HT1080 (cell line): ENCODE measurements at places on chromosomes 12 and 14. TPM values are rescaled to one million over a fixed set of nuclear protein-coding genes. Genes with fewer than 3 reads are reported as not detected.
A peak's percentile ranks its signal among the peaks of the same experiment; 100 is the strongest.

DNA sequence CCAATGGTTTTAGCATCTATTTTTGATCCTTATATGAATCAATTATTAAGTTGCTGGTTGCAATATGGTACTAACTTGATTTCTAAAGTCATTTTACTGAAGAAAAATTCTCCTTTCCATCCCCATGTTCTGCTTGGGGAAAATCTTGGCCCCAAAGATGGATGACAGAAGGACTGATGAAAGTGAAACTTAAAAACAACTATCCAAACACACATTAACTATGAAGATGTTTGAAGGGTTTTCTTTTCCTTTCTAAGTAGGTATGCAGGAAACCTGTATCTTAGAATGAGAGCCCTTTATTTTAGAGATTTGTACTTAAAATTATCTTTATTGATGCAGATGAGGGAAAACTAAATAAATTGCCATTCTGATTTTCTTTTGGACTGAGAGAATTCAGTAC lies 5.9 kb downstream of the C12orf71 start:
- DNase-seq = no peak

GRCh38 chr12:102479939-102480338 lies 424 bp downstream of the IGF1 start:
- DNase-seq = no peak

GRCh38 chr14:29926228-29926627 lies 1.4 kb downstream of the PRKD1 start:
- no peak for DNase-seq

GRCh38 chr12:10503460-10503859 lies 2.2 kb upstream of the EIF2S3B start:
- DNase-seq = no peak

DNA sequence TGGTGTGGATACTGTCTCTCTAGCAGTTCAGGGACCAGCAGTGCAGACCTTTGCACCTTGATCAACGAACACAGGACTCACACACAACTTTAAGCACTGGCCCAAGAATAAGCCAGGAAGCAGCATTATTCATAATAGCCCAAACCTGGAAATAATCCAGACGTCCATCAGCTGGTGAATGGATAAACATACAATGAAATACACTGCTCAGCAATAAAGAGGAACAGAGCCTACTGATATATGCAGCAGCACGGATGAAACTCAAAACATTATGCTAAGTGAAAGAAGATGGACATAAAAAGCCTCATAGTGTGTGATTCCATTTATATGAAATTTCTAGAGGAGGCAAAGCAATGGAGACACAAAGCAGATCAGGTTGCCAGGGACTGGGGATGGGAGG lies 303.9 kb upstream of the FKBP4 start:
- DNase-seq = no peak

DNA sequence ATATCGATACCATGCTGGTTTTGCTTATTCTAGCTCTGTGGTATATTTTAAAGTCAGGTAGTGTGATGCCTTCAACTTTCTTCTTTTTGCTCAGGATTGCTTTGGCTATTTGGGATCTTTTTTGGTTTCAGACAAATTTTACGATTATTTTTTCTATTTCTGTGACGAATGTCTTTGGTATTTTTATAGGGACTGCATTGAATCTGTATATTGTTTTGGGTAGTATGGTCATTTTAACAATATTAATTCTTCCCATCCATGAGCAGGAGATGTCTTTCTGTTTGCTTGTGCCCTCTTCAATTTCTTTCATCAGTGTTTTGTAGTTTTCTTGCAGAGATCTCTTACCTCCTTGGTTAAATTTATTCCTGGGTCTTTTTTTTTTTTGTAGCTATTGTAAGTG lies 10.8 kb upstream of the SLC4A8 start:
- DNase-seq = no peak

- peak; percentile 71 for DNase-seq
Measured at GRCh38 chr14:99628887-99629618, 15.9 kb upstream of the HHIPL1 start.

DNA sequence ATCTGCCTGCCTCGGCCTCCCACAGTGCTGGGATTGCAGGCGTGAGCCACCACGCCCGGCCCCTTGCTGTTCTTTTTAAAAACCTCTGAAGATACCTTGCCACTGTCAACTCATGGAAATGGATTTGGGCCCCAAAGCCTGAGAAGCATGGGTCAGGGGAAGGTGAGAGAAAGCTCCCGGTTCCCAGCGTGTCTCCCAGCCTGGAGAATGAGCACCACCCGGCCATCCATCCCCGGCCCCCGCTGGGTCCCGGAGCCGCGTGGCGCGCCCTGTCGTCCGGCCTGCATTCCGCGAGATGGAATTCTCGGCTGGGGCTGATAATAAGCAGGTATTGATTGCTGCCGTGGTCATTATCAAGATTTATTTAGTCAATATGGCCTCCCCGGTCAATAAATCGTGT lies 126.5 kb upstream of the MYL2 start:
- DNase-seq = no peak

DNA sequence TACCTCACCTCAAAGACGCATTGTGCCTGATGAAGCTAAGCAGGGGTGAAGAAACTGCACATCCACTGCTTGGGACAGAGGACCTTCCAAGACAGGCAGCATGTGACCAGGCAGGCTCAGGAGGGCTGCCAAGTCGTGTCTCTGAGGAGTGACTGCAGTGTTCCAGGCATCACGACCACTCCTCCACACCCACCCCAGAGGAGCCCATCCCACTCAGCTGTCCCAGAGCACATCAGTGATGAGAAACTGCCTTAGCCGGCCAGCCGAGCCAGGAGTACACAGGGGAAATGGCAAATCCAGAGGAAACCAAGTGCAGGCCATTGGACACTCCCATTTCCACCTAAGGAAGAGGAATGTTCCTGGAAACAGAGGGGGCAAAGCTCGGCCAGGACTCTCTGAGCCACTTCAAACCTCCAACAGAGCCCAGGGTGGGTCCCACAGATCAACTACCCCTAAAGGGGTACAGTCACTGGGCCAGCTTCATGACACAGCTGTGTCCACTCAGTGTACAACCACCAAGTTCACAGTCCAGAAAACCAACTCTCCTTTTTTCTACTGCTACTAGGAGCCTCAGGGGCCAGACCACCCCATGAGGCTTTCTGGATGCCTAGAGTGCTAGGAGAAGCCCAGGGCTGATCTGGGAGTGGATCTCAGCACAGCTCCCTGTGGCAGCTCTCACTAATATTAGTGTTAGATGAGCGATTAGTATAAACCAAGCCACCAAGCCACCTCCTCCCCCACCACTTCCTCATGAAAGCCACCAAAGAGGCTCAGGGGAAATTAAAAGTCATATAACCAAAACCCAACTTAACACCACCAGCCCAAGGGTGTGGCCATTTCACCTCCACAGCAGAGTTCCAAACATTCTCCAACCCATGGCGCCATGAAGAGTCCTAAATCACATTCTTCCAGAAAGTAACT lies 15.4 kb downstream of the PXN start:
- no peak for DNase-seq

- no peak for DNase-seq
Measured at GRCh38 chr12:87812681-87813080, 216.5 kb downstream of the C12orf50 start.

GRCh38 chr12:30970559-30971197 lies 44.1 kb downstream of the TSPAN11 start:
- no peak for DNase-seq

DNA sequence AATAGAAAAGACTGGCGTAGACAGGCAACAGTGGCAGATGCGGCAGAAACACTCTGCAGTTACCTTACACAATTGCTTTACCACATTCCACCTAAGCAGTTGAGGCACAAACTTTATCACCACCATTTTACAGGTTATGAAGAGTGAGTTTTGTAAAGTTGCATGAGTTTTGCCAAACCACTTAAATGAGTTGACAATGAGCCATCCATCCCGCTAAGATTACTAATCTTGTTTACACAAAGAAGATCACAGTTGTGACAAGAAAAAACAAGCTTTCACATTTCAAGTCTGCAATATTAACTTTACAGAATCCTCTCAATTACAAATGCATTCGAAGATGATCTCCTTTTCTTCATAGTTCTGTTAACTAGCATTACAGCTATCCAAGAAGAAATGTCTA lies 1.8 kb downstream of the TMCC3 start:
- peak; percentile 10 for DNase-seq

- no peak for DNase-seq
Measured at GRCh38 chr14:99679111-99679510, 5.0 kb upstream of the CYP46A1 start.

- peak; percentile 20 for DNase-seq
Measured at GRCh38 chr14:81990312-81990761, 456.7 kb upstream of the SEL1L start.

DNA sequence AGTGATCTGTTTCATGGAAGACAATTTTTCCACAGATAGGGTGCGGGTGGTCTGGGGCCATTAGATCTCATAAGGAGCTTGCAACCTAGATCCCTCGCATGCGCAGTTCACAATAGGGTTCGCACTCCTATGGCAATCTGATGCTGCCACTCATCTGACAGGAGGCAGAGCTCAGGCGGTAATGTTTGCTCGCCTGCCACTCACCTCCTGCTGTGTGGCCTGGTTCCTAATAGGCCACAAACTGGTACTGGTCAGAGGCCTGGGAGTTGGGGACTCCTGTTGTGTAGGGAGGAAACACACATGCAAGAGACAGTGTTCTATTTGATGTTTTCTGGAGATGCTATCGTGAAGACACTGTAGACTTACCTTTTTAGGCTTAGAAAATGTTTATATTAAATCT lies 77.0 kb upstream of the FGD4 start:
- no peak for DNase-seq

- no peak for DNase-seq
Measured at GRCh38 chr14:73225496-73225895, 11.8 kb upstream of the PAPLN start.

- no peak for DNase-seq
Measured at GRCh38 chr14:103711516-103712431, 3.5 kb downstream of the XRCC3 start.

GRCh38 chr14:103693515-103693914 lies 21.7 kb downstream of the XRCC3 start:
- DNase-seq = no peak

Gene TMEM63C
- total RNA-seq = not detected in 2 replicates

Gene GPRC5D
- not detected in 2 replicates for total RNA-seq

Gene CERS5
- 15.5 and 21.6 TPM in 2 replicates for total RNA-seq

Gene MEG3
- total RNA-seq = not detected in 2 replicates

Gene NFE2
- total RNA-seq = 0.06 TPM in 1 of 2 replicates, not detected in the other

Gene AQP6
- not detected in 2 replicates for total RNA-seq

Gene MANSC4
- total RNA-seq = not detected in 2 replicates

Gene LIN7A
- 1.1 and 1.8 TPM in 2 replicates for total RNA-seq

Gene SYT1
- 0.10 and 0.63 TPM in 2 replicates for total RNA-seq

Gene PTGDR
- not detected in 2 replicates for total RNA-seq

Gene NFATC4
- total RNA-seq = 0.32 TPM in 1 of 2 replicates, not detected in the other

Gene LRP10
- total RNA-seq = 65.5 and 86.0 TPM in 2 replicates

Gene SLC4A8
- total RNA-seq = 2.4 and 4.7 TPM in 2 replicates

Gene PRR4
- 1.8 and 3.4 TPM in 2 replicates for total RNA-seq

Gene INHBC
- 0.13 and 0.37 TPM in 2 replicates for total RNA-seq
